ENCODE measurements at places on chromosomes 3 and 15.
A peak's percentile ranks its signal among the peaks of the same experiment; 100 is the strongest.

GRCh38 chr3:162799910-162800309 is 1303.3 kb downstream of the OTOL1 start:
- no peak for DNase-seq

- DNase-seq: peak; percentile 31
Observed at GRCh38 chr3:183158551-183159006, 4.0 kb downstream of the LAMP3 start.

- peak; percentile 37 for DNase-seq
Observed at GRCh38 chr15:43133430-43134156, at the start of gene TMEM62. TSS of gene TMEM62 (plus strand) at chr15:43133586. CDS start at chr15:43133803, 217 bp downstream.

DNA sequence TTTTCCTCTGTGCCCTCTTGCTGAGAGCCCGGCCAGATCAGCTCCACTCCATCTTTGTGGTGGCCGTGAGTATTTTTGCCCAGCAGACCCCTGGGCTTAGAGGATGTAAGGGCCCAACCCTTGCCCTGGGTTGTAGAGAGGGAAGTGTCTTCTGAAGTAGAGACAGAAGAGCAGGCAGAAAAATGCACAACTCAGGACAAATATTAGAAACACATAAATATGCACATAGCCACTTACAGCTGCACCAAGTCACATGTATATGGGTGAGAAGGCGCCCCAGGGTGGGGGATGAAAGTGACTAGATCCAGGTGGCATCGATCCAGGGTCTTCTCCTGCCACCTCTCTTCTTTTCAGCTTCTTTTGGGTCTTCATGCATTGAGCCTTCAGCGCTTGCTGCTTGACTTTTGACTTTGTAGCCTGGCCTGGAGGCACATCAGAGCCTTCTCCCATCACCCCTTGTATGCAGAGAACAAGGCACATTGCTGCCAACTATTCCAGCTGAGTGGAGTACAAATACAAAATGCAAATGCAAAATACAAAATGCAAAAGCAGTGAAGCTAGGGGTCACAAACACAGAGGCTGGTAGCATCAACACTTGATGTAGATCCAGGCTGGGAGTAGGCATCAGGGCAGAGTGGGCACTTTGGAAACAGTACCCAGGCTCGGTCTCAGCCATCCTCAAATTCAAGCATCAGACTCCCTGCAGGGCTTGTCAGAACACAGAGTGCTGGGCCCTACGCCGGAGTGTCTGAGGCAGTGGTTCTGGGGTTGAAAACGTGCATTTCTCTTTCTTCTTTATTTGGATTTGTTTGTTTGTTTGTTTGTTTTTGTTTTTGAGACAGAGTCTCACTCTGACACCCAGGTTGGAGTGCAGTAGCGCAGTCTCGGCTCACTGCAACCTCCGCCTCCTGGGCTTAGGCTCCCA is 133.0 kb downstream of the ASB7 start:
- no peak for DNase-seq

GRCh38 chr15:38252481-38253350 is at the start of gene SPRED1:
TSS of gene SPRED1 (plus strand) at chr15:38252836. CDS start at chr15:38253186, 350 bp downstream.
- no peak for DNase-seq

DNA sequence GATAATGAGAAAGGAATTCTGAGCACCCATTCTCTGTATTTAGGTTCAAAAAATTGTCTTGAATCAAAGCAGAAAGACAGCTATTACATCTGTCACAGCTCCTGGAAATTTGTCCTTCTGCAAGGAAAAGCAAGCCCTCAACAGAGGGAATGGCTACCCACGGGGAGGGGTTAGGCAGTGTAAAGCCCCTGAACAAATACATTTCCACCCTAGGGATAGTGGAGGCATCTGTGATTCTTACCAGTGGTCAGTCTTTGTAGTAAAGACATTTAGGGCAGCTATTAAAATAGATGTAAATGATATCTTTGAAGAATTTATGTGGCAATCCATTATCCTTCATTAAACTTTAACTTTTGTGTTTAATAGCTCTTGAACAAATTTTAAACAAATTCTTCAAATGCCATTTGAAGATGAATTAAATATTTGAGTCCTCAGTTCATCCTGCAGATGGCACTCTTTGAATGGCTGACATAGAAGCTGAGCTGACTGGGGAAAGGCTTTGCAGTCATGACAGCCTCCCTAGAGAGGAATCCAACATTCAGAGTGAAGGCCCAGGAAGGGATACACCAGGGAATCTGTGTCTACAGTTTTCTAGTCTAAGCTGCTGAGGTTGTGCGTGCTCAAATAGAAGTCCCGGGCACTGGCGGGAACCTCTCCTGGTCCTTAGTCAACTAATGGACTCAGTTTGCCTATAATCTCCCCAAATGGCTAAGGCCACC is 359.7 kb upstream of the ROPN1 start:
- DNase-seq: no peak

GRCh38 chr15:50138391-50138790 is 19.4 kb upstream of the ATP8B4 start:
- no peak for DNase-seq

GRCh38 chr3:115961380-115961779 is 338.1 kb downstream of the GAP43 start:
- no peak for DNase-seq

- DNase-seq: no peak
Observed at GRCh38 chr15:101293122-101293521, 1.9 kb downstream of the SNRPA1 start.

DNA sequence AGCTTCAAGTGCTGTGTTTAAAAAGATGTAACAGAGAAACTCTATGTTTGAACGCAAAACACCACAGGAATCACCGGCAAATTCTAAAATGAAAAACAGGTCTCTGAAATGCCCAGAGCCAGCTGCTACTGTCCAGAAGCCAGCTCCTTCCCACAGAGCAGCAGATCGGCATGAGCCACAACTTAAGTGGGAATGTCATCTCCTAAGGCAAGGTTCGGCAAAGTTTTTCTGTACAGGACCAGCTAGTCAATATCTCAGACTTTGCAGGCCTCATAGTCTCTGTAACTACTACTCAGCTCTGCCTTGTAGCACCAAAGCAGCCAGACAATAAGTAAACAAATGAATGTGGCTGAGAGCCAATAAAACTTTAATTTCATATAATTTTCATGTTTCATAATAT is 4.9 kb downstream of the PLOD2 start:
- no peak for DNase-seq

GRCh38 chr3:30496066-30496966 is 110.1 kb upstream of the TGFBR2 start:
- no peak for DNase-seq

DNA sequence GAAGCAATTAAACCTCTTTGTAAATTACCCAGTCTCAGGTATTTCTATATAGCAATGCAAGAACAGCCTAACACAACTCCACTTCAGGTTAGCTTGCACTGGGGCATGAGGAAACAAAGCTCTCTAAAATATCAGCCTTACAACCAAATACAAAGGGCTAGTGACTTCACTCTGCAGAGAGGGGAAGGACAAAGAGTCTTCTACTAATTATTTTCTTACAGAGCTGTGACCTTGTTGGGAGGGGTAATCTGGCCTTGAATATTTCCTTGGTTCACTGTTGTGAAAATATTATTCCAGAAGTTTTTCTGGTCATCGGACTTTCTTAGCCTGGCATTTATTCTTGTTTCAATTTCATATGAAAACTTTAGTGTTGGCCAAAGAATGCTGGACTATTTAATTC is 334.4 kb upstream of the CTNNB1 start:
- DNase-seq: no peak

DNA sequence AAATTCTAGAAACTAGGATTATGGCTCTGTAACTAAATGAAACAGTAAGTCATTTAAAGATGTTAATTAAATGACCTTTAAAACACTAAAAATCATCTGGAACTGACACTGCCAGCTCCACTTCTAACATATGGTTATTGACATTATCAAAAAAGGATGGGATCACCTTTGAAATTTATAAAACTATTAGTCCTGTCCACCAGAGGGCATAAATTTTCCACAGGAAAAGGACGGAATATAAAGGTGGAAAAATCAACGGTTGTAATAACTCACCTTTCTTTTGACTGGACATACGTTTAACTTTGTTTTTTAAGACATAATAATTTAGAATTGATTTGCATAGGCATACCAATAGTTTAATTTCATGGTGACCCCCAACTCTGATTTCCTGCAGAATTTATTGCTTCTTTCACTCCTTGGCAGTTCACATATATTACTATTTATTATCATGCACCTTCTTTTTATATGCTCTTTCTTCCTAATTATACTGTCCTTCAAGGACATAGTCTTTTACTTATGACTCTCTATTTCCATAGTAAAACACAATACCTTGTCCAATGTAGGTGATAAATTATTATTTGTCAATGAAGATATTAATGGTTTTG is 345.7 kb downstream of the CADM2 start:
- no peak for DNase-seq

DNA sequence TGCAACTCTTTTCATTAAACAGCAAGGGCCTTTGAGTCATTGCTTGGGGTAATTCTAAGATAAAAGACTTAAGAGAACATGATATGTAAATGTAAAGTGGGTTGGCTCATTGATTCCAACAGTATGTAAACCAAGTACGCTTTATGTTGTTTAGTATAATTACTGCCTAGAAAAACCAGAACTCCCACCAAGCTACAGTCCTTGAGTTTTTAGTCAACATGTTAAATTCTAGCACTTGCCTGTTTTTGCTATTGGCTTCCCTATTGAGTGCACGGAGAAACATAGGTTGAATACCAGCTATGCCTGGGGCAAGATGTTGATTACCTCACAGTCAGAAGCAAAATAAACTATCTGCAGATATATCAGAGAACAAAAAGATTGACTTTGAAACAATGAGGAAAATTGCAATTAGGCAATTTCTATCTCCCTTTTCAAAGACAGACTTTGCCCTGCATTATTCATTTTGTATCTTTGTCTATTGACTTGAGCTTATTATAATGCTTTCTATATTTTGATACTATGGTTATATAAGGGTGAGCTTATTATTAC is 179.3 kb downstream of the ZPLD1 start:
- no peak for DNase-seq

GRCh38 chr3:129233538-129233937 is 15.9 kb upstream of the COPG1 start:
- DNase-seq: no peak

DNA sequence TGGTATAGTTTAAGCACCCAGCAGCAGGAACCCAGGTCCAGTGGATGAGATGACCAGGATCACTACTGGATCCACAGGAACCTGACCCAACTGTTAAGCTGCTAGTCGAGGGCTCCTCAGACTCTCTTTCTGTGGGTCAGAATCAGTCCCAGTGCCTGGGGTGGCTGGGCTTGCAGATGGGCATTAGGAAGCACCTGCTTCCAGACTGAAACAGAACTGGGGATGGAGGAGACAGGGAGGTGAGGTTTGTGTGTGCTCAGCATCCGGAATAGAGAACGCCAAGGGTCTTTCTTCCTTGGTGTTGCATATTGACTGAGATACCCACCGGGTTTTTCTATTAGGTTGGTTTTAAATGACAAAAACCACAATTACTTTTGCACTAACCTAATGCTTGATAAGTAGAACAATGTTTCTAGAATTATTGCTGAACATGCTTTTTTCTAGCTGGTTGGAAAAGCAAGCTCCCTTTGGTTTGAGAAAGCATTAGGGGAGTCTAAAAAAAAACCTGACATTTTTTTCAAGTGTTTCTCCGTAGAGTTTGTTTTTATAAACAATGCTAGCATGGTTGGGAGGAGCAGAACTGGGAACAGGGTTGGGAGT is 779 bp downstream of the ST3GAL6 start:
- no peak for DNase-seq

DNA sequence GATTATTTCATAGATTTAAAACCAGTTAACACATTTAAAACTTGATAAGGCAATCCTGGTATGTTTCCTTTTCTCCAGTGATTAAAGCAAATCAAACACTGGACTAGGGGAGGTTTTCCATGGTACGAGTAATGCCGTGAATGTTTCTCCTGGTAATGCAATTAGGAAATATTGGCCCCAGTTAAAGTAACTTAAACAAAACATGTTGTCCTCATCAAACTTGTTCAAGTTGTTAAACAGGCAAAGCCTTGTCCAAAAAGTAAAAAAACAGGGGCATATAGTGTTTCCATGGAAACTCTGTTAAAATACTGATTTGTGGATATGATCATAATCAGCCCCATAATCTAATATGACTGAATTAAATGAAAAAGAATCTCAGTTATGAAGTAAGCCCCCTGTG is 13.1 kb upstream of the LRTM1 start:
- DNase-seq: no peak

- DNase-seq: no peak
Observed at GRCh38 chr15:80459380-80459779, 55.2 kb downstream of the ARNT2 start.

GRCh38 chr3:26082911-26083310 is 293.0 kb downstream of the OXSM start:
- DNase-seq: no peak

DNA sequence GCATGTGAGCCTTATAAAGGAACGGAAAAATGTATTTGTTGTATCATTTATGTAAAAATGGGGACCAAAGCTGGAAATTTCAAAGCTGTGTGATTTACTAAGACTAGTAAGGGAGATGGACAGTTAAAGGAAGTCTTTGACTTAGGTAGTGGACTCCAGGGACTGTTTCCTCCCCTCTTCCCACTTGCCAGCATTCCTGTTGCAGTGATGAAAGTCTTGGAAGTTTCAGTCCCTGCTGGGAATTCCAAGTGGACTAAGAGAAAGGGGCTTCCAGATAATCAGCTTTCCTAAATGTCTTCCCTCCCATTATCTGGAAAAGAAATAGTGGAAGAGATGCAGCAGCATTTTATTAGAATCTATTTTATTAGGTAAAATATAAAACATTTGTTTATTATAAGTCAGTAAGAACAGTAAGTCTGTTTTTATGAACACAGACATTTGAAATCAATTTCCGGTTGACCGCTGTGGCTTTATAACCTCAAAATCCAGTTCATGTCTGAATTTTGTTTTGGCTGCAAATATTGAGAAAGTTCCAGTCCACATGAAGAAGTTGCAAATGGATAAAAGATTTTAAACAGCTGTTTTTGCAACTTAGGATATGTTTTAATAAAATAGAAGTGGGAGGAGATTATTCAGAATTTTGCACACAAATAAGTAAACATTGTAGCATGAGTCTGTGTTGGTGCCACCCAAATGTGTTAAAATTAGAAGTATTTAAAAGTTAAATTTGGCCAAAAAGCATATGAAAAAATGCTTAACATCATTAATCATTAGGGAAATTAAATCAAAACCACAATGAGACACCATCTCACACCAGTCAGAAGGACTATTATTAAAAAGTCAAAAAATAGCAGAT is 141.8 kb downstream of the IL20RB start:
- no peak for DNase-seq

DNA sequence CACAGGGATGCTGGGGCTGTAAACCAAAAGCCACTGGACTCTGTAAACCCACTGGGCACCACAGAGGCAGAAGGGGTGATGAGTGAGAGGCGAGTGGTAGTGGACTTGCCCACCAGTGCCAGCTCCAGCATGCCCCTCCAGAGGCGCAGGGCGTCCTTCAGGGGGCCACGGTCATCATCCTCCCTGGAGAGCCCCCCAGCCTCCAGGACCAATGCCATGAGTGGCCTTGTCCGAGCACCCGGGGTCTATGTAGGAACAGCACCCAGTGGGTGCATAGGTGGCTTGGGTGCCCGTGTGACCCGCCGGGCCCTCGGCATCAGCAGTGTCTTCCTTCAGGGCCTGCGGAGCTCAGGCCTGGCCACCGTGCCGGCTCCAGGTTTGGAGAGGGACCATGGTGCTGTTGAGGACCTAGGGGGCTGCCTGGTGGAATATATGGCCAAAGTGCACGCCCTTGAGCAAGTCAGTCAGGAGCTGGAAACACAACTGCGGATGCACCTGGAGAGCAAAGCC is at the start of gene BFSP2:
Gene BFSP2, plus strand, starts transcription at position 51 of the 510 bp plus-strand sequence. Its CDS starts 28 bp downstream, at position 79.
- no peak for DNase-seq

All from stimulated activated CD8-positive, alpha-beta memory T cell treated with anti-CD3 and anti-CD28 coated beads, Interleukin-4, amount 100 ng/mL, for 24 hours (primary cell).